ENCODE measurements at places on chromosomes 12 and 14.

GRCh38 chr12:24400533-24400932 is 451.1 kb upstream of the SOX5 start:
- no peak for DNase-seq

DNA sequence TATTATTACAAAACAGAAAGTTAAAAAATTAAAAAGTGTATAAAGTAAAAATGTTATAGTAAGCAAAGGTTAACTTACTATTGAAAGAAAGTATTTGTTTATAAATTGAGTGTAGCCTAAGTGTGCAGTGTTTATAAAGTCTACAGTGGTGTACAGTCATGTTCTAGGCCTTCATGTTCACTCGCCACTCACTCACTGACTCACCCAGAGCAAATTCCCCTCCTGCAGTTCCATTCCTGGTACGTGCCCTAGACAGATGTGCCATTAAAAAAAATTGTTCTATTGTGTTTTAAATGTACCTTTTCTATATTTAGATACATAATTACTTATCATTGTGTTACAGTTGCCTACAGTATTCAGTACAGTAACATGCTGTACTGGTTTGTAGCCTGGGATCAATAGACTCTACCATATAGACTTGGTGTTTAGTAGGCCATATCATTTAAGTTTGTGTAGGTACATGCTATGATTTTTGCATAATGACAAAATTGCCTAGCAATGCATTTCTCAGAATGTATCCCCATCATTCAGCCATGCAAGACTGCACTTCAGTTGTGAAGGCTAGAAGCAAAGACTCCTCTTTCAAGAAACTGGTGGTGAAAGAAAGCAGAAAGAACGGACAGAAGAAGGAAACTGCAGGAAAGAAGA is 100.6 kb downstream of the DACT1 start:
- no peak for DNase-seq

DNA sequence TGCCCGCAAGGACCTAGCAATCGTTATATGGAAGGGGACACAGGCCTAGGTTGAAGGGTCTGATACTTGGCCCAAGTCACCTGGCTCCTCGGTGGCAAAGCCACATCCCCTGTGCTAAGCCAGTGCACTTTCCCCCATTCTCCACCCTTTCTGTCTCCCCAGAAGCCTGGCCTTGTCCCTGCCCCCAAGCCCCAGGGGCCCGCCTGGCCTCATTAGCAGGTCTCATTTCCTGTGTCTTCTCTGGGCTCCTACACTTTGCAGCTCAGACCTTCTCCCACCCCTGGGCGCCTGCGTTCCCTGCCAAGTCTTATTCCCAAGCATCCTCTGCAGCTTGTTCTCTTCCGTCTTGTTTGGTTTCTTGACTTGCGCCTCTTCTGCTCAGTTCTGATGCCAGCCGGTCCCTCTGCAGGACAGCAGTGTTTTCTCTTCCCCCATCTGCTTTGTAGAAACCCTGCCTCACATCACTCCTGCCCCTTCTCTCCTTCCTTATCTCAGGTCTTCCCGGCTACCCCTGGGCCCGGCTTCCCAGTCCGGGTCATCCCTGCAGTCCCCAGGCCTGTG is 66.7 kb downstream of the SLC24A4 start:
- DNase-seq, result no peak

DNA sequence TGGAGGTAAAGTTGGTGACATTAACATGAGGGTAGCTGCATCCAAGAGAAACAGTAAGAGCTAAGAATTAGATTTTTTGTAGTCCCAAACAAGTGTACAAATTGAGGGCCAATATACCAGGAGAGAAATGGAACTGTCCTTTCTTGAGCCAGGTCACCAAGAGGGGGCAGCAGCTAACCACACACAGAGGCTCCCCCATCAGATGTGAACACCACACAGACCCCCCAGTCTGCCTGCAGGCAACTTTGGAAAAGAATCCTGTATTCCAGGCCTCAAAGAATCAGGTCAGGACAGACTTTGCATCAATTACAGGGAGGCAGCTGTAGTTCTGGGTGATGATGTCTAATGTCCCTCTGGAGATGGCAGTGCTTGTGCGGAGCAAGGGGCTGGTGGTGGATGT is 77.9 kb downstream of the SPTB start:
- DNase-seq, result no peak

- DNase-seq, result no peak
Measured at GRCh38 chr12:4275870-4276301, 2.3 kb downstream of the CCND2 start.

DNA sequence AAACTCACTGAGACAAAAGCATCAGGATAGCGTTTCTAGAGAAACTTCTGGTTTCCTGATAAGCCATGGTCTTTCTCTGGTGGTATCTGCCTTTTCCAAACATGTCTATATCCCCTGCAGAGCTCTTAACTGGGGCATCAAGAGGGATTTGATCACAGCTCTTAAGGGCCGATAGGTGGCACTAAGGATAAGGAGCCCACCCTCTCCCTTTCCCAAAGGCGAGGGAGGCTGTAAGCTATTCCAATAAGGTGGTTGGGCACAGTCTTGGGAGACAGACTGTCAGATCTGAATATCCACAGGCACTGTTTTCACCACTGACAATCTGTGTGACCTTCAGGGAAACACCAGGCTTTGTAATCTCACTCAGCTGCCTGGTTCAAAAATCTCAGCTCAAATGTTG is 206.0 kb downstream of the ADGRD1 start:
- no peak for DNase-seq

GRCh38 chr14:99006276-99006675 is 265.7 kb downstream of the BCL11B start:
- DNase-seq, result no peak

GRCh38 chr12:52789637-52790426 is 6.1 kb downstream of the KRT3 start:
- no peak for DNase-seq

DNA sequence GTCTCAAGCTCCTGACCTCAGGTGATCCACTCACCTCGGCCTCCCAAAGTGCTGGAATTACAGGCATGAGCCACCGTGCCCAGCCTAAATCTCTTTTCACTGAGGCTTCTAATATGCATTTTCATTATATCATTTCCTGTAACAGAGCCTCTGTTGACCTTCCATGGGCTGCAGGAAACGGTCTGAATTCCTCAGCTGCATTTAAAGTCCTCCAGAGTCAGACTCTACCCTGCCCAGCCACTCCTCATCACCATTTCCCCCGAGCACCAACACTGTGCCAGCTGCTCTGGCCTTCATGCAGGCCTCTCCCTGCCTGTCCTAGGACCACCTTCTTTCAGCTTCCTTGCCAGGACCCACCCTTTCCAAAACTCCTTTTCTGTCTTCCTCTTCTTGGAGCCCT is 9.8 kb upstream of the NFKBIA start:
- DNase-seq, result no peak

DNA sequence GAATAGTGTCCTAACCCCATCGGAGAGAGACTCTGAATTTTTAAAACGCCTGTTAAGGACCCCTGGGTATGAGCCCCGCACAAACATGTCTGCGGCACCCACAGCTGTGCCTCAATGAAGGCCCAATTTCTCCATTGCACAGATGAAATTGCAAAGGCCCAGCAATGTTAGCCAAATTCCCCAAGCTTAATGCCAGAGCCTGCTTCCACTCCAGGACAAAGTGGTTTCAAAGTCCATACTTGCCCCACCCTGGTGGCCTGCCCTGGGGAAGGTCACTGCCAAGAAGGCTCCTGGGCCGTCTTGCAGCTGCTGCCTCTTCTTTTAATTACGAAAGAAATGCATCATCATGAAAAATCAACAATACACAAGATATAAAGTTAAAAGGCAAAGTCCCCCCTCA is 1179.7 kb downstream of the VRK1 start:
- no peak for DNase-seq

DNA sequence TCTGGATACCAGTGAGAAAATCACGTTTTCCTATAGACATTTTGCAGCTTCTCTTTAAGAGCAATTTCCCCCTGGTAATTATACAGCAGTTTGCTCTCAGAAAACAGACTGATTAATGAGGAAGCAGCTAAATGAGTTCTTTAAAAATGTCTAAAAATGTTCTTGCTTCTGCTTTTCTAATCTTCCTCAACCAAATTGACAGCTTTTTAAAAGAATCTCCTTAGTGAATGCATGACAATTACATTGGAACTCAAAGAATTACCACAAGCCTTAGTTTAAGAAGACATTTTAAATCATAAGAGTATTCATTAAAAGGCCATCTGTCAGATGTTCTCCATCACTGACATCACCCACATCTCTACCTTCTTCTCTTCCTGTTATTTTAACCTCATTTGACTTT is 135.8 kb upstream of the PLXNC1 start:
- DNase-seq, result no peak

GRCh38 chr14:34460841-34461240 is 1.2 kb downstream of the SPTSSA start:
- no peak for DNase-seq

GRCh38 chr12:7190268-7191055 is 976 bp downstream of the PEX5 start:
- peak; percentile 58 for DNase-seq

Measured in NCI-H2171 (cell line).